ENCODE measurements at places on chromosomes 4 and X.

GRCh38 chr4:186627226-186627865 is 72.0 kb upstream of the MTNR1A start:
- no peak for DNase-seq

DNA sequence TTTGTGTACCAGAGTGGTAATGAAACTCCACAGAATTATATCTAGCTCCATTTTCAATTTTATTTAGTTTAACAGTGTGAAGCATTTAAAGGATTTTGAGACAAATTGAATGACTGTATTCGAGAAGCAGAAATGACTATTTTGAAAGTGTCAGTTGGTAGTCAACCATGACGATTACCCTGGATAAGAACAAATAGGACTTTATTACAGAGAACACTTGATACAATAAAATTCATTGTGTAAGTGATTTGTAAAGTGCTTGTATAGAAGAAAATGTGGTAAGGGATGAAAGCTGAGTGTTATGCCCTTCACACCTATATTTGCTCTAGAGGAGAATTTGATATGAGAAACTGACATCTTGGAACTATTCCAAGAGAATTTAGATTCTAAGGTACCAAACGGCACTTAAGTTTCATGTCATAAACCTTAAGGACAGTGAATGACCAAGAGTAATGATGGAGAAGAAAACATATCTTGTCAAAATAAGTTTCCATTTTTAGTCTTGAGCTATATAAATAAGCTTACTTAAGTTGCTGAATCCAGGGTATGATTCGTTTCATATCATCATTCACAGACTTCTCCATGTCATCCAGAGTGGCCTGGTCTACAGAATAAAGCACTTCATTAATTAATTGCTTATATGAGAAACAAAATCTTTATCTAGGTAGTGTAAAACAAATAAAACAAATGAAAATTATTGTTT is 34.6 kb downstream of the MED14 start:
- no peak for DNase-seq

DNA sequence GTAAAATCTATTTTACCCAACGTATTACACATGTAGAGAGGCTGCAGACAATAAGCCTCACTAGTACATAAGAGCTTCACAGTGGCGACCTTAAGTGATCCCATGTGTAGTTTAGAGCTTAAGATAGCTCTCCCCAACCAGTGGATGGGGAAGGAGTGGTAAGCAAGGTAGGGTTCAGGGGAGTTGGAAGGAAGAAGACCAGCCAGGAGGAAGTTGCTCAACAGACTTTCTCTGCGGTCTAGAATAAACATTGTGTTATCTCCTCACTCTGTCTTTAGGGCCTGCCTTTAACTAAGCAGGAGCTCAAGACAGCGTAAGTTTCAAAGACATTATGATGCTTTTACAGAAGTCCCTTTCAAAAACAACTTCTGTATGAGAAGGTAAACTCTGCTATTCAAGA is 16.8 kb downstream of the MEPE start:
- no peak for DNase-seq

GRCh38 chr4:75126058-75126457 is 193.1 kb downstream of the PARM1 start:
- no peak for DNase-seq

DNA sequence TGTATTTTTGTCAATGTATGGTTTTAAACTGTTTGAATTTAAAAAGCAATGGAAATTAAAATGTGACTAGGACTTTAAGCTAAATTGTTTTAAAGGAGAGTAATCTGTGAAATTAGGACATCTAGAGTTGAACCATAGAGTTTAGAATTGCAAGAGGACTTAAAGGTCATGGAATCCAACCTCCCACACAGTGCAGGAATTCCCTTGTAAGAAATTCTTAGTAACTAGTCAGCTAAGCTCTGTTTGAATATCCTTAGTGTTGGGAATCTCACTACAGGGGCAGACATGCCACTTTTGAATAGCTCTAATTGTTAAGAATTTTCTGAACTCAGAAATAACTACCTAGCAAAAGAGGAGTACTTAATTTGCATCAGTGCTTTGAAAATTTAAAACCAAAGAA is 292.9 kb downstream of the IL1RAPL1 start:
- DNase-seq: no peak

DNA sequence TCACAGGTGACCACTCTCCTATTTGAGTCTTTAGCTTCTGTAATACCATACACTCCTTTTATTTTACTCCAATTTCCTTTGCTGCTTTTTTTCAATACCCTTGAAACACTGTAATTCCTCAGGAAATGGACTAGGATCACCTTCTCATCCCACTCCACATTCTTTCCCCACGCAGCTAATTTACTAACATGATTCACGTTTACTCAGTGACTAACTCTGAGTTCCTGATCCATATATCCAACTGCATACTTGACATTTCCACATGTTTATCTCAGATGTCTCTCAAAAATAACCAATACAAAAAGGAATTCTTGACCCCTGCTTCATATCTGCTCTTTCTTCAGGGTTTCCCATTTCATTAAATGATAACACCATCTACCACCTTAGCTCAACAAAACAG is 19.9 kb downstream of the RPS6KA6 start:
- DNase-seq: no peak

GRCh38 chr4:88719381-88719780 is 21.8 kb upstream of the NAP1L5 start:
- DNase-seq: no peak

DNA sequence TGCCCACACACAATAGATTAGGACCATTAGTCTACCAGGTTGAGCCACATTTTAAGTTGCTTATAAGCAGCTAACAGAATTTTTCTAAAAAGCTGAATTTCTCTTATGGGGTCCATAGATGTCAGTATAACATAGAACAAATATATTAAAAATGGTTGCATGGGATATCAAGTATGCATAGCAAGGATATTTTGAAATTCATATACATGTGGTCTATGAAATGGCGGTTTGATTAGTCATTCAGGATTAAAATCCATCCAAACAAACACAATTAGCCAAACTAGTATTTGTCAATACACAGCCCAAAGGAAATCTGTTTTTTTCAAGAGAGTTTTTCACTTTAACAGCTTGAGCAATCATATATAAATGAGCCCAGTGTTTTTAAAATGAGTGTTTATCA is 33.5 kb upstream of the AMOT start:
- DNase-seq: no peak

DNA sequence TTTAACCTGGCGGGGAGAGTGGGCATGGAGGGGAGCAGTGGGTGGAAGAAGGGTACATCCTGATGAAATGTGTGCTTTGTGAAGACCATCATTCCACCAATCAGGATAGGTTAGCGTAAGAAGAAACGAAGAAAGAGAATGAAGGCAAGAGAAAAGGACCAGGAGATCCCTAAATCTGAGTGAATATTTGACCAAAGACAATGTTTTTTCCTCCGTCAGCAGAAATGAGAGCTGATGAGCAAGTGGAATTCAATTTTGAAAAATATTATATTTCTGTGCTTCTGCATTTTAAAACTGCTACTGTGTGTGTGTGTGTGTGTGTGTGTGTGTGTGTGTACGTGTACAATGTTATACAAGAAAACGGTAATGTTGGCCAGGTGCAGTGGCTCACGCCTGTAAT is 58.3 kb upstream of the NOCT start:
- DNase-seq: no peak

DNA sequence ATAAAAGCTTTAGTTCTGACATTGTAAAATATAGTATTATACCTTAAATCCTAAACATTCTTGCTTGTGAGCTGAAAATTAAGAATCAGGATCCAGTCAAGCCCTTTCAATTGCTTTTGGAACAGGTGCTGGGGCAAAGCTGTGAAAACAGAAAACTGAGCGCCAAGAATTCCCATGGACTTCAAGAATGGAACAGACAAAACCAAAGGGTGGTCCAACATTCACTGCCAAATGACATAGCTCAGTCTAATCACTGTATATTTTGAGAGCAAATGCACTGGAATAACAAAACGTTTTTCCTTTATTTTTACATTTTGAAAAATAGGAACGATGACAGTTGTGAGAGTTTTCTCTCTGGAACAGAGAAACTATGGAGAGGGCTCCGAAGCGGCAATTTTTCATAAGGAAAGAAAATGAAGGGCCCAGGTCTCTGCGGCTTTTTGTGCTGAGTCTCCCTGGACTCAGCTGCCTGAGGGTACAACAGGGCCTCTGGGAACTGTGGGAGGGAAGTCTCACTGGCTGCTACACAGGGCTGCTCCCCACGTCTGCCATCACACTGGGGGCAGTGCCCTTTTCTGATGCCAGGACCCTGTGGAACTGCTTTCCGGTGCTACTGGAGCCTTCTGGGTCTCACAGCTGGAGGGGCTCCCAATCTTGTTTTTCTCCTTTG is 56.0 kb upstream of the BMPR1B start:
- no peak for DNase-seq

DNA sequence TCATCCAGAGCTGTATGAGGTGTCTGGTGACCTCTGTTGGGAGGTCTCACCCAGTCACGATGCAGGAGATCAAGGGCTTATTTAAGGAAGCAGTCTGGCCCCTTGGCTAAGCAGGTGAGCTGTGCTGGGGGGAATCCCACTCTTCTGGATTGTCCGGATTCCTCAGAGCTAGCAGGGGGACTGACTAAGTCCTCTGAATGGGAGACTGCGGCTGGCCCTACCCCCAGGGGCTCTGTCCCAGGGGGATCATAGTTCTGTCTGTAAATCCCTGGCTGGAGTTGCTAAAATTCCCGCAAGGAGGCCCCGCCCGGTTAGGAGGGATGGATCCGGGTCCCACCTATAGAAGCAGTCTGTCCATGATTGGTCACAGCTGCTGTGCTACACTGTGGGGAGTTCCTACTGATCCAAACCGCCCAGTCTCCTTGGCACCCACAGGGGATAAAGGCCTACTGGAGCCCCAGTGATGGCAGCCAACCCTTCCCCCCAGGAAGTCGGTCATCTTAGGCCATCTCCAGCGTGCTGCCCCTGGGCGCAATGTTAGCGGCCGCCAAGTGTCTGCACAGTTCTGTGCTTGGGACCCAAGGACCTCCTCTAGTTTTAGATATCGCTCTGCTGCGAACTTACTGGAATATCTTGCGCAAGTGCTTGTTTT is 118.2 kb upstream of the KLF8 start:
- no peak for DNase-seq

DNA sequence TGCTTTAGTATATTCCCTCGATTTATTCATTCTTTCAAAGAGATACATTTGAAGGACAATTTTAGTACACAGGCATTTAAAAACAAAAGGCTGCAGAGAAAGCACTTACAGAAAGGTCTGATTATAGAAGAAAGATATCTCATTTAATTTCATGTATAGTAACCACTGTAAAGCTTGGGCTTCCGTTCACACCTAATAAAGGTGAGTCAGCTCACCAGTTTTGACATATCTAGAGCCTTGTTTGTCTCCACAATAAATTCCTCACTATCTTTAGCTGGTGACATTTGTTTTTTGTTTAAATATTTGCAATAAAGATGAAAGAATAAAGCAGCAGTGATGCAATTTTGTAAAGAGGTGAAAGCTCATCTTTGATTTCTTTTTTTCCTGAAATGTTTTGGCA is 1.1 kb upstream of the EPHA5 start:
- DNase-seq: no peak

DNA sequence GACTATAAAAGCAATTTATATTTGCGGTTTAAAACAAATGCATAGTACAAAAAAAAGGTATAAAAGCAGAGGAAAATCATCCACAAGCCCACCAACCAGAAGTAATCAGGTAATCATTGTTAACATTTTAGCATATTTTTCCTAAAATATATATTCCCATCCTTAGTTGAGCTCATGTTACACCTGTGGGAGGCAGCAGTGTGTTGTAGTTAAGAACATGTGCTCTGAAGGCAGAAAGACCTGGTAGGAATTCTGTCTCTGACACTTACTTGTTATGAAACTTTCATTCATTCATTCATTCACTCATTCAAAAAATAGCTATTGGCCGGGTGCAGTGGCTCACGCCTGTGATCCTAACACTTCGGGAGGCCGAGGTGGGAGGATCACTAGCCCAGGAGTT is 15.4 kb upstream of the CDKL5 start:
- no peak for DNase-seq

DNA sequence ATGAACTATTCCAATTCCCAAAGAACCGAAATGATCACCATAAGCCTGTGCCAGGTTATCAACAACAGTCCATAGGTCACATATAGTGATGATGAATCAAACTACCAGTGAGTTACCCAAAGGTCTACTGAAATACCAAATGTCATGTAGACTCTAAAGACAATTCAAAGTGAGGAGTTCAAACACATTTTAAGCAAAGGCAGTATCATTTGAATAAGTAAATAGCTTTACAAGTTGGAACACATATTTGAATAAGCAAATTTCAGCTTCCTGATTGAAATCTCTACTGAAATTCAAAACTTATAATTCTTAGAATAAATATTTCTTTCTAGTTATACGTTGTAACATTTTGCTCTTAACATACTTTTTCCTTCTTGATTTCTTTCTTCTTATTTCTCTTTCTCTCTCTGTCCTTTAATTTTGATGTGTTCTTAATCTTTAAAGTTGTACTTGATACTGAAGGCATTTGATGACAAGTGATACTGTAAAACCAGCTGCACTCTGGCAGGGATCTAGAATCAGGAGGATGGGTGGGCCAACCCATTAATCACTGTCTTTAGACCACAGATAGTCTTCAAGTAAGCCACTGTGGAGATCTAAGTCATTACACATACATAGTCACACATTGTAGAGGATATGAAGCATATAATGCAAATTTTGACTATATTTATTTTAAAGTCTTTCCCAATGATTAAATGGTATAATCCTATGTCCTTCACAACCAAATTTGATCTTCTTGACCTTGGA is 34.5 kb downstream of the GABRA4 start:
- DNase-seq: no peak

- DNase-seq: no peak
Measured at GRCh38 chr4:184011826-184012380, 106.8 kb downstream of the STOX2 start.

GRCh38 chr4:81490403-81491160 is 18.9 kb upstream of the RASGEF1B start:
- no peak for DNase-seq

DNA sequence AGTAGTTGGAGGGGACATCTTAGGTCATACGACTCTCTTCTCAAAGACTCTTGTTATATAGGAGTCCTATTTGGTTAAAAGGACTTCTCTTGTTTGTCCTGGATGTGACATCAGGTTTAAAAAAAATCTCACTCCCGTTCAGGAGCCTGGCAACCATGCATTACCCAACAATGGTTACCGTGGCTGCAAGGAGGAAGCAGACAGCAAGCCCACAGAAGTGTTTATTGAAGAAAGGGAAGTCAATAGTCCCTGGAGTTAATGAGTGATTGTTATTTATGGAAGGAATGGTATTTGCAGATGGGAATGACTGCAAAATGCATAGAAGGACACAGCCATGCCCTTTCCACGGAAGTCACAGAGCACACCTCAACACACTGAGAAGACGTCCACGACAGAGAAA is 75.9 kb upstream of the ENPP6 start:
- no peak for DNase-seq

DNA sequence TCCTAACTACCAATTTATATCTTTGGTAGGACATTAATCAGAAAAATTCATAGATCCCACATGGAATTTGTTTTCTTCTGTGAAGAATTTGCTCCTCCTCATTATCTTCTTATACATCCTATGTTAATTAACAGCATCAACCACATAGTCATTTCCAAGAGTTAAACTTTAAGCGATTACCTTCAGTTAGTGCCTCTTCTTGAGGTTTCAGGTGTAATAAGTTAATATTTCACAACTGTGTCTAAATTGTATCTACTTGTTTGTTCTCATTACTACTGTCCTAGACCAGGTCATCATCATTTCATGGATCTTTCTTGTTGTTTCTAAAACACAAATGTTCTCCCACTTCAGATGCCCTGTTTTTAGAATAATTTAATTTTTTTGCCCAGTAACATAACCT is 457.9 kb downstream of the FAT4 start:
- DNase-seq: no peak

Measured in stimulated activated CD8-positive, alpha-beta memory T cell treated with anti-CD3 and anti-CD28 coated beads, Interleukin-7, amount 100 ng/mL, for 4 hours (primary cell).